ENCODE measurements at places on chromosomes 7 and 10.

DNA sequence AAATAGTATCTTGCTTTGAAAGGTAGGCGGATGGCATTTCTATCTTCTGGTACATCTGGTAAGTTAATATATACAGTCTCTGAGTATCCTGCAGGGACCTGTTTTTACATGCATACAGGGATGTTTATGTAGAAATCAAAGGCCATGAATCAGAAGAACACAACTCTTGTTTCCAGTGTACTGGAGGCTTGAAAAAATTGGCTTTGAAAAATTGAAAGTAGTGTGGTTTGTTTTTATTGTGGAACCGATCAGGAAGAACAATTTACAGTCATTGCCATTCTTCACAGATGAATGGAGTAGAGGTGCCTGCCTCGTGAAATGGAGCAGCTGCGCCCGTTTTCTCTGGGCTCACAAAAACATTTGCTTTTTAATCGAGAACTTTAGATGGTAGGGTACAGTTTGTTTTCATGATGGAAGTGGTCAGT is 54.0 kb upstream of the RPA3 start:
- DNase-seq: no peak

DNA sequence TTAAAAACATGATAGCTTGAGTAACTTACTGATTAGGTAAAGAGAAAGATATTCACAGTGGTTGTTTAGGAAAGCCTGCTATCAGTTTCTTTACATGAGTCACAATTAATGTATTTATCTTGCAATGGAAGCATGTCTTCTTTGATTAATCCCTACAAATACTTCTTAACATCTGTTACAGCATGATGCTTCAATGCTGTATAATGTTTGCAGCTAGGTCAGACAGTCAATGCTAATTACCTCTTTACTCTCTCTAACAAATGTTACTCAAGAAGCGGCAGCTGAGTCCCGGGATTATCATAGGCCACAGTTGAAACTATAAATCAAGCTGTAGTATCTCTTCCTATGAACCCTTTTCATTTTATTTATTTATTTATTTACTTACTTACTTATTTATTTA is 33.2 kb downstream of the ACBD5 start:
- no peak for DNase-seq

DNA sequence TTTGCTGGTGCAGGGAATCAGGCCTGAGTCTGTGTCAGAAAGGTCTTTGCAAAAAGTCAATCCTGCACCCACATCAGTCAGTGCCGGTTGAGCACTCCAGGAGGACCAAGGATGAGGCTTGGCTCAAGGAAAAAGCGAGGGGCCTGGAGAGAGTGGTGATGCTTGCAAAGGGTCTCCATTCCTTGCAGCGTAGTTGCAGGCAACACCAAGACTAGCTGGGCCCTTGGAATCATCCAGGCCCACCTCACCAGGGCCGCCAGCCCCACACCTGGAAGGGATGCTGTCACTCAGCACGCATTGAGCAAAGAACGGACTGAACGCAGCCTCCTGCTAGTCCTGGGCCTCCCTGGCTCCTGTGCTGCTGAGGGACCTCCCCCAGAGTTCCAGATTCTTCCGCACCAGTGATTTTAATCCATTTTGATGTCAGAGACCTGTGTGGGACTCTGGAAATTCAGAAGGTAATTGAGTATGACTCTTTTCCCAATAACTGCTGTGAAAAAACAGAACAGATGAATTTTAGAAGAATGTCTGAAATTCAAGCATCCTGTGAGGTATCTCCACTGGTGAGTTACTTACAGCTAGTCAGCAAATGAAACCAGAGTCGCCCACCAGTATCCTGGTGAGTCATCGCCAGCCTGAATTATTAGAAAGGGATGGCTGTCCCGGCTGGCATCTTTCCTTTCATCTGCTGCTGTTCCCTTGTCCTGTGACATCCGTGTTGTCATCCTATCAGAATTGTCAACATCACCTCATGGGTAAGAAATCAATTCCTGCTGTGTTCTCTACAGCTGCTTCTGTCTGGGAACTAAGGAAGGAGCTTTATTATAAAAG is 150.8 kb upstream of the NPS start:
- DNase-seq: peak; percentile 37

DNA sequence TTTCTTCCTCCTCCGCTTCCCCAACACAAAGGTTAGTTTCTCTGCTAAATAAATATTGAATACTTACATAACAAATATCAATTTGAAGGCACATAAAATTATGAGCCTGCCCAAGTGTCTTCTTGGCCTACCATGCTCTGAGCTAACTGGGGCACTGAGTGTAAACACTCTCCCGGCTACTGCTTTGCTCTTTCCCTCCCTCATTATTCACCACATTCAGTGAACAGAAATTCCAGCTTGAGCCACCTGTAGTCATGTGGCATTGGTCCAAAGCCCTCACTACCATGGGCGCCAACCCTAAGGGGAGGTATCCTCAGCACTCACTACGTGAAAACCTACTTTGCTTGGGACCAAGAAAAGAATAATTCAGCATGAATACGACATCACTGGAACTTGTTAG is 409.0 kb downstream of the KCNMA1 start:
- DNase-seq: no peak

DNA sequence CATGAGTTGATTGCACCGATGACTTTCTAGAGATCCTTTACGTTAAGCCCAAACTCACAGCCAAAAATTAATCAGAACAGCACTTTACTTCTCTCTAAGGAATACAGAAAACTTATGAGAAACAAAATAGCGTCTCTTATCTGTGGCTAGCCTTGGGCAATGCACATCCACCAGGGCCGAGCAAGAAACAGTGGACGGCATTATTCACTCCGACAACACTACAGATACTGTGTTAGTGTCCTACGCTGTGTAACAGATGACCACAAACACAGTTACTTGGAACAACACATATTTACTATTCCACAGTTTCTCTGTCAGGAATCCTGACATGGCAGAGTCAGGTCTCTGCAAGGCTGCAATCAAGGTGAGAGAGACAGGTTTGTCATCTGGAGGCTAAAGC is 598.3 kb upstream of the ADARB2 start:
- DNase-seq: no peak

GRCh38 chr7:20696002-20696605 is 80.6 kb downstream of the ABCB5 start:
- DNase-seq: no peak

DNA sequence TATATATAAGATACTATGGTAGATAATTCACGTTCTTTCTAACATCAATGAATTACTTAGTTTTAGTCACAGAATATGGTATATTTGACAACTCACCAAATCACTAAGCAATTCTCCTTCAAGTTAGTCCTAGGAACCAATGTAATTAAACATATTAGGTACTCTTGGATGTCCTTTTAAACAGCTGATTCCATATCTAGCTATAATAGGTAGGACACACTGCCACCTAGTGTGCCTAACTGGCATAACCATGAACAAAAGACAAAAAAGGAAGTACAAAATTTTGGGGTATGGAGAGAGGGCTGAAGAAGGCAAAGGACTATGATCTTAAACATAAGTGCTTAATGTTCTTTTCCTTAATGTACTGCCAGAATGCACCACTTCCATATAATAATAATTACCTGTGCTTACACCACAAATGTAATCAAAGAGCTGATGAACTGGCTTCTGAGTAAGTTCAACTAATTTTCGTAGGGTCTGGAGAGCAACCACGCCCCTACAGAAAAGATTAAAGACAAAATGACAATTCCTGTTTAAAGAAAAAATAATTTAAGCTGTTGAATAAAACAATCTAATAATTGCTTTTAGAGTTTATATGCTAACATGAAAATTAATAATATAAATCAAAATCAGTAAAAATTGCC is 28.7 kb downstream of the PNPLA8 start:
- DNase-seq: peak; percentile 56

- DNase-seq: no peak
These were observed 139.1 kb upstream of the CTBP2 start for GRCh38 chr10:125299461-125299860.

DNA sequence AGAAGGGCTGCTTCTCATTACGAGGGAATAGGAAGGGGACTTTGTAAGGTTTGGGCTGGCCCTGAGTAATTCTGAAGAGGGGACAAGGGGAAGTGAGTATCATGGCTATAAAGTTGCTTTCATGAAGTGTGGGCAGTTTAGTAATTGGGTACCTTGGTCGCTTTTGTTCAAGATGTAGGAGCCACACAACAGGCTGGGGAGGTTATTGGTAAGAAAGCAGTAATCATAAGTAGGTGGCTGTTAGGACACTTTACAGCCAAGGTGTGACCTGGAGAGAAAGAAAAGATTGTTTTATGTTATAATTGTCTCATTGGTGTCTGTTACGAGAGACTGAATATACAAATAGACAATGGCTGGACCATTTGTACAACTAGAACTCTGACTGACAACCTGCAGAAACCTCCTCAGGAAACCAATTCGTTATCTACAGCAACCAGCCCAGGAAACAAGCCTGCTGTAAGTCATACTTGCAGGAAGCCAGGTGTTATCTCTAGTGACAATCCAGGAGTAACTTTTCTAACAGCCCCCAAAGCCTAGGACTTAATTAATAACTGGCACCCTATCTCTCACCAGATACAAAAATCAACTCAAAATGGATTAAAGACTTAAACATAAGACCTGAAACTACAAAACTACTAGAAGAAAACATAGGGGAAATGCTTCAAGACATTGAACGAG is 5.0 kb upstream of the CCM2 start:
- no peak for DNase-seq

GRCh38 chr10:118621304-118621942 is 26.0 kb upstream of the PRLHR start:
- DNase-seq: no peak

DNA sequence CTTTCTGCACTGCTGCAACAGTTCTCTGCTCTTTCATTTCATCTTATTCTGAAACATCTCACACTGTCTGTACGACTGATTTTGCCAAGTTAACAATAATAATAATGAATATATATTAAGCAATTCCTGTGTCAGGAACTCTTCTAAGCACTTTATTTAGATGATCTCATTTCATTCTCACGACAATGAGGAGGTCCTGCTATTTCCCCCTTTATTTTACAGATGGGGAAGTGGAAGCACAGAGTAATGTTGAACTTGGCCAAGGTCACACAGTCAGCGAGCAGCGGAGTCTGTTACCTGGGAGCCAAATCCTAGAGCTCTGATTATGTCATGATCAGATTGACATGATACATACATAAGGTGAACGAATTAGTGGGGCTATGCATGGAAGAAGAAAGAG is 5.8 kb downstream of the MRC1 start:
- no peak for DNase-seq

DNA sequence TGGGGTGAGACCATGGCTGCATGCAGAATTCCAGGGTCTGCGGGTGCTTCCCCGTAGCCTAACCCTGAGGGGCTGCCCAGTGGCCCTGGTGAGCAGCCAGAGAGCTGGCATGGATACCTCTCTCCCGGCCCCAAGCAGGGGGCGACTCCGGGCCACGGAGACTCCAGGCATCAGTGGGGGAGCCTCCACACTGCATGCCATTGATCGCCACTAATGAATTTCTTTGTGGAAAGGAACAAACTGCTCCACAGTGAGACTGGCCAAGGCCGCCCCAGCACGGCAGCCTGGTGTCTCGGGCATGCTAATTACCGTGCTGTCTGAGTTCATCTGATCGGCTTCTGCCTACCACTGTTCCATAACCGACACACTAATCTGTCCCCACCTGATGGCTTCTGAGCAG is 184.4 kb downstream of the GRID1 start:
- no peak for DNase-seq

GRCh38 chr7:106072715-106073091 is 39.4 kb downstream of the SYPL1 start:
- DNase-seq: no peak

- DNase-seq: no peak
These were observed 341.7 kb downstream of the DNAJB6 start for GRCh38 chr7:157678501-157678900.

DNA sequence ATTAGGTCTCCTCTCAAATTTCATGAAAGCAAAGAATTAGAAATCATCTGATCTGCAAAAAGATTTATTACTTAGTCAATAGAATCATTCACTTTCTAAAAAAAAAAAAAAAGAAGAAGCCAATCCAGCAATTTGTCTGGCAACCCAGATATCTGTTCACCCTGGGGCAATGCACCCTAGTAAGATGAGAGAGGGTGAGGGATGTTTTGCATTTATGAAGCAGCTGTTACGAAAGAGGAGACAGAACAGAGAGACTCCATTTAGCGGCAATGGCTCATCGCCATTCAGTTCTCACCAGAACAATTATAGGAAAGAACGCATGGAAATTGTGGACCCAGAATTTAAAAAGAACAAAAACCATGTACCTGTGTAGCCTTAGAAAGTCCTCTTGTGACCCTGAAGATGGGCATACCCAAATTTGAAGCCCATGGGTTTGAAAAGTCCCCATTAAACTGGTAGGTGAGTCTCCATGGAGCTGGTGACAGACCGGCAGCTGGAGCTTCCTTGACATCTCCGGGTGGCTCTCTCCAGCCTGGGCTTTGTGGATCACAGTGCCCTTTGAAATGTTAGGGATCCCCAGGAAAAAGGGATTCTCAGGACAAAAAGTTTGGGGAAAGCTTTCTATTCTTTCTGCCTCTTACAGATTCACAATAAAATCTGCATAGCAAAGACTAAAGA is 45.5 kb upstream of the CCDC3 start:
- DNase-seq: no peak

DNA sequence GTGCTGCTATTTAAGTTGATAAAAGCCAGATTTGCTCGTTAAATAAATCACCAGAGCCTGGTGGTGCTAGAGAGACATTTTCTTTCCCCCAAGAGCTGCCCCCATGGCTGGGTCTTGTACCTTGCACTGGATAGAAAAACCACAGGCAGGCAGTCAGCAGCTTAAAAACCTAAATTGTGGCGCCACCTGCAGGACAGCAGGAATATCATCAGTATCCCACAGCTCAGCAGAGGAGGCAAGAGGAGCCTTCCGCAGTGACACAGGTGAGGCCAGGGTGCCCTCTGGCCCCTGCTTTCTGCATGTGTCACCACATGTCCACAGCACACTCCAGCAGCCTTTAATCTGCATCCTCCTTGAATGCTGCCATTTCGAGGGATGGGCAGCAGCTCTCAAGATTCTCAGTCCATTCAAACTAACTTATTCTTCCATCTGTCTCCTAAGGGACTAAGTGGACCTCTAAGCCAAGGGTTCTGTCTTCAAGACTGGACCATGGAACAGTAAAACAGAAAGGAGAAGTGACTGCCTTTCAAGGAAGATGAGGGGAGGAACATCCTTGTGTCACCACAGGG is 4.5 kb upstream of the PLXNA4 start:
- DNase-seq: peak; percentile 77

DNA sequence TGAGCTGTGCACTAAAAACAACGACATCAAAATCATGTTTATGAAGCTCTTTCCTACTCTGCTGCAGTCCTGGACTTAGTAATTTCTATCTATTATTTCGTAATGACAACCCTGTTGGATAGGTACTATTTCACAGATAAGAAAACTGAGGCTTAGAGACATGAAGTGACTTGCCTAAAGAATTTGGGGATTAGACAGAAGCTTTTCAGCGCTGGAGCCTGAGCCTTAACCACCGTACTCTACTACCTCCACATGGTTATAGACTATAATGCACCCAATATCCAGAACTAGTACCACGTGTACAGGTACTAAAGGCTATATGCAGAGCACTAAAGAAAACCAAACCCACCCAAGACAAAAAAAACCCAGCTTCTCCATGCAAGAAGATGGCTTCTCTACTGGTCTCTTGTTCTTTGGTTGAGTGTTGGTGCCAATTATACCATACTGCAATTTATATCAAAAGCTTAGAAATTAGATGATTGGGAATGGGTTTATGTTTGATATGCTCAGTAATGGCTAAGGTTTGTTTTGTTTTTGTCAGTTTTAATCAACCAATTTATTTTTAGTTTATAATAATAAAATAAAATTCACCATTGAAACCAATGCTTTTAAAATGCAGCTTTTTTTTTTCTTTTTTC is 6.5 kb upstream of the SNX10 start:
- no peak for DNase-seq
